Epithelial cell of alveolus of lung (primary cell): ENCODE measurements at places on chromosomes 2 and 18. TPM values are rescaled to one million over a fixed set of nuclear protein-coding genes. Genes with fewer than 3 reads are reported as not detected.

NETO1 gene
- total RNA-seq, result not detected in 2 replicates

GREB1 gene
- total RNA-seq, result 0.13 and 1.4 TPM in 2 replicates

CRYGD gene
- total RNA-seq, result not detected in 2 replicates

NT5DC4 gene
- not detected in 2 replicates for total RNA-seq

SLC9A4 gene
- total RNA-seq, result not detected in 2 replicates

DCDC2C gene
- total RNA-seq, result not detected in 2 replicates

CHN1 gene
- 43.0 and 80.9 TPM in 2 replicates for total RNA-seq

PLEKHH2 gene
- total RNA-seq, result 5.2 and 32.3 TPM in 2 replicates
